Progenitor cell of endocrine pancreas (in vitro differentiated cells): ENCODE measurements at places on chromosomes 13 and 19. TPM values are rescaled to one million over a fixed set of nuclear protein-coding genes. Genes with fewer than 3 reads are reported as not detected.

The ZNF723 gene
- not detected in 2 replicates for total RNA-seq

The CBY2 gene
- total RNA-seq: not detected in 2 replicates

The POSTN gene
- 1.5 and 2.0 TPM in 2 replicates for total RNA-seq

The CATSPERD gene
- not detected in 2 replicates for total RNA-seq

The RAX2 gene
- total RNA-seq: not detected in 2 replicates

The ASF1B gene
- 18.4 TPM in 2 replicates for total RNA-seq

The ZNF627 gene
- total RNA-seq: 31.9 and 33.6 TPM in 2 replicates

DNA sequence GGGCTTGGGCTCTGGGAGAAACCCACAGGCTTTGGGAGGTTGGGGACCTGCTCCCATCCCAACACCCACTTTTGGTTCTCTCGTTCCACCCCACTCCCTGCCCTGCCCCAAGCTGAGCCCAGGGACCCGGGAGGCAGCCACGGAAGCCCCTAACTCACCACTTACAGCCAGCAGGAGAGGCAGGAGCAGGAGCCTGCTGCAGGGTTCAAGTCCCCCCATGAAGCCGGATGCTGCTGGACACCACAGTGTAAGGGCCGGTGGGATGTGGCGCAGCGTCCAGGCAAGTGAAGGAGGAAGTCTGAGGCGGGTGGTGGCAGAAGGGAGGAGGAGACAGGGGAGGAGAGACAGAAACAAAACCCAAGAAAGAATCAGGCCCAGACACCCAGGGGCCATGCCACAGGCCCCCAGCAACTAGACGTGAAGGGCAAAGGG is at the start of gene TYROBP:
TSS of gene TYROBP (minus strand) at position 286 of the 432 bp plus-strand sequence. CDS start at position 219, 67 bp downstream.
- no peaks in the 10 kb centered on the region for H3K36me3 ChIP-seq
- no peak within 1 kb of the TSS for H3K27ac ChIP-seq
- DNase-seq: no peak
- H3K4me3 ChIP-seq: no peak within 1 kb of the TSS
- H3K4me1 ChIP-seq: peaks cover 5% of the 10 kb centered on the region

- no peaks in the 10 kb centered on the region for H3K36me3 ChIP-seq
Observed at GRCh38 chr13:41299316-41300094, 11.6 kb upstream of the NAA16 start.

- DNase-seq: no peak
- no peaks in the 10 kb centered on the region for H3K36me3 ChIP-seq
- H3K4me3 ChIP-seq: no peak overlapping the region
- H3K4me1 ChIP-seq: peaks cover 6% of the 10 kb centered on the region
- H3K27ac ChIP-seq: no peak overlapping the region
- H3K27me3 ChIP-seq: peaks cover 10% of the 10 kb centered on the region
Observed at GRCh38 chr13:78121001-78121400, 202.4 kb upstream of the EDNRB start.

DNA sequence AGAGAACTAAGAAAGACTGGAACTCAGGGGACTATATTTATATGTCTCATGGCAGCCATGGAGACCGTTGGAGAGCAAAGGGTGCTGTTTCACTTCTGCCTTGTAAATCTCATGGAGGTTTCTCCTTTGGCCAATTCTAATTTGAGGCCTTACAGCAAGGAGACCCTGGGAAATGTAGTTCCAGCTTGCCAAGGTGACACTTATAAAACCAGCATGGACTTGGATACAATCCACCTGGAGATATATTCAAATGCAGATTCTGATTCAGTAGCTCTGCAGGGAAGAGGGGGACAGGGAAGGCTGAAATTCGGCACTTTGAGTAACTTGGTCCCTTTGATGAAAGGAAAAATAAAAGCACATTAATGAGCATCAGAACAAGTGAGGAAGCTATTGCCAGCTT is 90.0 kb downstream of the OXGR1 start:
- peaks cover 13% of the 10 kb centered on the region for H3K27me3 ChIP-seq
- DNase-seq: no peak
- H3K36me3 ChIP-seq: no peaks in the 10 kb centered on the region
- H3K27ac ChIP-seq: no peak overlapping the region
- H3K4me1 ChIP-seq: peaks cover 7% of the 10 kb centered on the region

- no peaks in the 10 kb centered on the region for H3K27me3 ChIP-seq
- no peak for DNase-seq
- H3K36me3 ChIP-seq: peaks cover 1% of the 10 kb centered on the region
- peak overlapping the region; percentile 20 for H3K4me3 ChIP-seq
Observed at GRCh38 chr19:2902590-2903218, 2.0 kb downstream of the ZNF57 start.

DNA sequence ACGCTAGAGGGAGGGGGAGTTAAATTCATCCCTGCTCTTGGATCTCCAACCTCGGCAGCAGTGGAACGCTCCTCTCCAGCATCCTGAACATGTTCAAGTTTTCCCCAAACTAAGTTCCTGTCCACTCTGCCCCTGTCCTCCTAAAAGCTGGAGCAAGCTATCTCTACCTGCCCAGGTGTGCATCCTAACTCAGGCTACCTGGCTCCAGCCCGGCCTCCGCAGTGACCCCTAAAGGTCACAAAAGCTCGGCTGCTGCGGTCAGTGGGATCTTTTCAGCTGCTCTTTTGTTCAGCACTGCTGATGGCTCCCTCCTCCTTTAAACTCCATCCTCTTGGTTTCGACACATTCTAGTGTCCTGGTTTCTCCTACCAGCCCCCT is 1.4 kb downstream of the DCUN1D2 start:
- H3K4me3 ChIP-seq: peak overlapping the region; percentile 91
- peaks cover 2% of the 10 kb centered on the region for H3K36me3 ChIP-seq
- H3K27ac ChIP-seq: peak overlapping the region; percentile 96

GRCh38 chr13:105334211-105334610 is 1201.3 kb downstream of the EFNB2 start:
- no peak overlapping the region for H3K27ac ChIP-seq
- H3K4me1 ChIP-seq: no peaks in the 10 kb centered on the region
- no peak overlapping the region for H3K4me3 ChIP-seq
- H3K27me3 ChIP-seq: peaks cover 5% of the 10 kb centered on the region
- DNase-seq: no peak
- H3K36me3 ChIP-seq: peaks cover 5% of the 10 kb centered on the region

DNA sequence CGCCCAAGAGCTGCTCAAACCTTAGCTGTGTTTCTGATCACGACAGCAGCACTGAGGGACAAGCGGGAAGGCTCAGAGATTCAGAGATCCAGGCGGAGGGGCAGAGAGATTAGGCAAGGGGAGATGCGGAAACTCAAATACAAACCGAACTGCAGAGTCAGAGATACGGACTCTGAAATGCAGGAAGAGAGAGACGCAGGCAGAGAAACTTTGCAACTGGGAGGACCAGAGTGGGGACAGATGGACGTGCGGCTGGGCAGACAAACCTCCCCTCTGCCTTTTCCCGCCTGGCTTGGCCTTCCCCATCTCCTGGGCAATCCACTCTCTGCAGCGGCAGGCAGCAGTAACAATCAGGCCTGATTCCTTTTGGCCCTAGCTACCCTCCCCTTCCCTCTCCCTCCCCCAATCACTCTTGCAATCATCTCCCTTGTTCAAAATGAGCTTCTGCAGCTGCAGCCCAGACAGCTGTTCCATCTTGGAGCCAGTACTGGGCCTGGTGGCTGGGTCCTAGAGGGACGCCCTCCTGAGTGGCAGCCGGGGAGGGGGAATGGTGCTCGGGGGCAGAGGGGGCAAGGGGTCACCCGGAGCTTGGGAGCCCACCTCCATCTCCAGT is 29.7 kb downstream of the OLFM2 start:
- no peak overlapping the region for H3K27ac ChIP-seq
- H3K36me3 ChIP-seq: peaks cover 1% of the 10 kb centered on the region
- H3K4me1 ChIP-seq: no peaks in the 10 kb centered on the region

- no peaks in the 10 kb centered on the region for H3K27me3 ChIP-seq
- DNase-seq: no peak
- H3K4me3 ChIP-seq: no peak overlapping the region
- no peak overlapping the region for H3K27ac ChIP-seq
Observed at GRCh38 chr19:34757441-34757840, 15.6 kb downstream of the ZNF599 start.

GRCh38 chr13:29923554-29924481 is 73.4 kb upstream of the UBL3 start:
- peaks cover 38% of the 10 kb centered on the region for H3K4me1 ChIP-seq
- H3K4me3 ChIP-seq: no peak overlapping the region
- no peaks in the 10 kb centered on the region for H3K27me3 ChIP-seq
- DNase-seq: peak; percentile 53
- H3K27ac ChIP-seq: peak overlapping the region; percentile 99

- no peaks in the 10 kb centered on the region for H3K27me3 ChIP-seq
- no peak overlapping the region for H3K4me3 ChIP-seq
- H3K4me1 ChIP-seq: no peaks in the 10 kb centered on the region
- no peak overlapping the region for H3K27ac ChIP-seq
Observed at GRCh38 chr13:97491452-97491851, 57.5 kb downstream of the RAP2A start.

- no peak for DNase-seq
- H3K36me3 ChIP-seq: peaks cover 32% of the 10 kb centered on the region
- H3K27ac ChIP-seq: peak overlapping the region; percentile 97
- peaks cover 41% of the 10 kb centered on the region for H3K4me1 ChIP-seq
- H3K4me3 ChIP-seq: peak overlapping the region; percentile 100
Observed at GRCh38 chr19:5624018-5624663, 1.3 kb downstream of the SAFB start.

GRCh38 chr13:111219950-111220349 is 100.5 kb upstream of the TEX29 start:
- DNase-seq: no peak
- H3K27ac ChIP-seq: no peak overlapping the region
- no peak overlapping the region for H3K4me3 ChIP-seq
- H3K4me1 ChIP-seq: peaks cover 10% of the 10 kb centered on the region
- H3K27me3 ChIP-seq: no peaks in the 10 kb centered on the region

DNA sequence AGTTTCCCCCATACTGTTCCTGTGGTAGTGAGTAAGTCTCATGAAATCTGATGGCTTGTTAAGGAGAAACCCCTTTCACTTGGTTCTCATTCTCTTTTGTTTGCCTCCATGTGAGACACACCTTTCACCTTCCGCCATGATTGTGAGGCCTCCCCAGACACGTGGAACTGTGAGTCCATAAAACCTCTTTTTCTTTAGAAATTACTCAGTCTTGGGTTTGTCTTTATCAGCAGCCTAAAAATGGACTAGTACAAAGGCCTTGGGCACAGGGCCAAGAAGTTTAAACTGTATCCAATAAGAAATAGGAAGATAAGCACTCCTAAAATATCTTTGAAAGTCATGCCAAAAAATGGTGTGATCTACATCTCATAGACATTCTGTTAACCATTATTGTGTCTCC is 176.9 kb downstream of the TBC1D4 start:
- H3K36me3 ChIP-seq: peaks cover 4% of the 10 kb centered on the region
- no peak overlapping the region for H3K4me3 ChIP-seq
- DNase-seq: no peak
- peaks cover 7% of the 10 kb centered on the region for H3K4me1 ChIP-seq

DNA sequence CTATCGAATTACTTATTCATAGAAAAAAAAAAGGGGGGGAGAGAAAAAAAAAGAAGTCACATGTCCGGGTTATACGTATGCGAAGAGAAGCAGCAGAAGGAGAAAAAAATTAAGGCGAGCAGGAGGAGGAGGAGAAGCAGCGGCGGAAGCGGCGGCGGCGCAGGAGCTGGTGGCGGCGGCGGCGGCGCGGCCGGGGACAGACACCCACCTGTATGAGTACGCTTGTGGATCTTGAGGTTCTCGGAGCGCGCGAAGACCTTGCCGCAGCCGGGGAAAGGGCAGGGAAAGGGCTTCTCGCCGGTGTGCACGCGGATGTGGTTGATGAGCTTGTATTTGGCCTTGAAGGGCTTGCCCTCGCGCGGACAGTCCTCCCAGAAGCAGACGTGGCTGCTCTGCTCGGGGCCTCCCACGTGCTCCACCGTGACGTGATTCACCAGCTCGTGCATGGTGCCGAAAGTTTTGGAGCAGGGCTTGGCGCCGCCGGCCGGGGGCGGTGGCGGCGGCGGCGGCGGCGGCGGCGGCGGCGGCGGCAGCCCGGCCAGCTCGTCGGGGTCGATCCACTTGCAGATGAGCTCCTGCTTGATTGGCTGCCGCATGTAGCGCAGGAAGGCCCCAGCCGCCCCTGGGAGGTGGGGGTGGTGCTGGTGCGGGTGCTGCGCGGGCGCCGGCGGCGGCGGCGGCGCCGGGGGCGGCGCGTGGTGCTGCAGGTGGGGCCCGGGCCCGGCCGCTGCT is 1.5 kb downstream of the ZIC5 start:
- H3K27ac ChIP-seq: no peak overlapping the region
- H3K4me1 ChIP-seq: peaks cover 10% of the 10 kb centered on the region
- H3K36me3 ChIP-seq: no peaks in the 10 kb centered on the region

DNA sequence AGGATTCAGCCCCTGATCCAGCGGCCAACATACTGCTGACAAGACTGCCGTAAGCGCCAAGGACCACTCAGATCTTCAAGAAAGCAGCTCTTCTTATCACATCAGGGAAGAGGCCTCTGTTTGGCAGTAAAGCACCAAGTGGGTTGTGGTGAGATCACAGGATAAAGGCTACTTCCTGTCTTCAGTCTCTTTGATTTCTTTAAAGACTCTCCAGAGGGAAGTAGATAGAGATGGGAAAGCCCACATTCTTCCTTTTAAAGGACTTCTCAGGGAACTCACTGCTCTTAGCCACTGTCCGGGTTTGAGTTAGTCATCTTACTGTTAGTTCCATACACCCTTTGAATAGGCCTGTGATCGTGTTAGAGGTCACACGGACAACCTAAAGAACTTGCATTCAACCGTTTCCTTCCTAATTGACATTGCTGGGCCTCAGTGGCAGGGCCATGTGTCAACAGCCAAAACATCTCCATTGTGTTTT is 47.2 kb upstream of the POMP start:
- H3K36me3 ChIP-seq: no peaks in the 10 kb centered on the region
- H3K4me1 ChIP-seq: peaks cover 2% of the 10 kb centered on the region

GRCh38 chr13:40445557-40445990 is 220.9 kb downstream of the FOXO1 start:
- DNase-seq: no peak
- H3K27me3 ChIP-seq: no peaks in the 10 kb centered on the region
- H3K4me3 ChIP-seq: no peak overlapping the region
- H3K27ac ChIP-seq: no peak overlapping the region

- H3K4me3 ChIP-seq: no peak overlapping the region
- H3K27ac ChIP-seq: no peak overlapping the region
- DNase-seq: no peak
- H3K36me3 ChIP-seq: peaks cover 2% of the 10 kb centered on the region
- peaks cover 14% of the 10 kb centered on the region for H3K4me1 ChIP-seq
Observed at GRCh38 chr13:20466371-20466770, 59.3 kb downstream of the CRYL1 start.
